ENCODE measurements at places on chromosomes 4 and X.

- DNase-seq: no peak
Observed at GRCh38 chr4:183723561-183724228, 64.6 kb downstream of the TRAPPC11 start.

GRCh38 chr4:127555106-127555505 lies 77.7 kb upstream of the INTU start:
- DNase-seq: no peak

DNA sequence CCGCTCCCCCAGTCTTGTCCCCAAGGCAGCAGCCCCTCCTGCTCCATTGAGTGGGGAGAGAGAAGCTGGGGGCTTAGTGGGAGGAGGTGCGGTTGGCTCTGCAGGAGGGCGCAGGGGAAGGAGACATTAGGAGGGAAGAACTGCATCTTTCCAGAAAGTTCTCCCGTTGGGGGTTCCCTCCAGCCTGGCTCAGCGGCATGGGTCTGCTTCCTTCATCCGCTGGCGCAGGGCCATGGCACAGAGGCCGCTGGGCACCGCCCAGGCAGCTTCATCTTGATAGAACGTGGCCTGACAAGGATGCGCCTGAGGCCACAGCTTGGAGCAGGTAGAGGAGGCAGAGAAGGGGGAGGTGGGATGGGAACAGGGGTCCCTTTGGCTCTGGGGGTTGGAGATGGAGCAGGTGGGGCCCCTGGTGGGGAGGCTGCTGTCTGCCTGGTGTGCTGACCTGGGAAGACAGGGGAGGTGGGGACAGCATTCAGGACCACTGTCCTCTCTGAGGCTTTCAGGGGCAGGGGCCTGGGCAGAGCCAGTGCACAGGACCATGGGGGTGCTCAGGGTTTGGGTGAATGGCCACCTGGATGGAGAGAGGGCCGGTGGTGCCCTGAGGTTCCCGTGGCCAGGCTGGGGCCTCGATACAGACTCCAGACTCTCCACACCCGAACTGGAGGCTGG lies 12.1 kb downstream of the DOK7 start:
- no peak for DNase-seq

GRCh38 chrX:23802431-23802830 lies 19.5 kb downstream of the SAT1 start:
- no peak for DNase-seq

DNA sequence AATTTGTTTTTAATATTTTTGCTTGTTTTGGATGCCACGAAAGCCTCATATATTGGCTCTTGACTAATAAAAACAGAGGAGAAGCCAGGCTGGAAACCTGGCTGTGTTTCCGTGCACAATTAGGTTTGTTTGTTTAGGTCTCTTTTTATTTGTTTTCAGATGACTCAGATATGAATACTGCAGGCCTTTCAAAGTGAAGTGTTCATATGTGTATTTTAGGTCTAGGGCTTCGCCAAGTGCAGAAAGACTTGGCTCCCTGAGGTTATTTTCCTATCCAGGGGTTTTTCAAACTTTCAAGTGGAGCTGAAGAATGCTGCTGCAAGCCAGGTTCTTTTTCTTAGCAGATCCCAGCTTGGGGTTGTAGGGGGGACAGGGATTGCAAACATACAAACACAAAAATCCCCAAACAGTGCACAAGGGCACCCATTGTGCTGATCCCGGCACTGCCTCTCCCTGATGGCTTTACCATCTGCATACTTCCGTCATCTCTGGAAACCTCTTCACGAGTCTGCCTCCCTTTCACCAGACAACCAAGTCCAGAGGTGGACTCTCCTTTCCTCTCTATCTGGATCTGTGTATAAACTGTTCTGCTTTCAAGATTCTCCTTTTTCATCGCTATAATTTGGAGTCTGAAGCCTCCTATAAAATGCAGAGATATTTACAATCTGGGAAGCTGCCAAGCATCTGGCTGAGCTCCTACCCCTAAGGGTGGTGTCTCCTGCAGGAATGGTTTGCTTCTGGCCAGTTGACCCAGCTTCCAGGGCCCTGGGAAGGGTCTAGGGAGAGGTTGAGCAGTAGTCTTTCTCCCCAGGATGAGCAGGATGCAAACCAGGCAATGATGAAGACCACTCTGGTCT lies 108.6 kb downstream of the SMIM20 start:
- no peak for DNase-seq

DNA sequence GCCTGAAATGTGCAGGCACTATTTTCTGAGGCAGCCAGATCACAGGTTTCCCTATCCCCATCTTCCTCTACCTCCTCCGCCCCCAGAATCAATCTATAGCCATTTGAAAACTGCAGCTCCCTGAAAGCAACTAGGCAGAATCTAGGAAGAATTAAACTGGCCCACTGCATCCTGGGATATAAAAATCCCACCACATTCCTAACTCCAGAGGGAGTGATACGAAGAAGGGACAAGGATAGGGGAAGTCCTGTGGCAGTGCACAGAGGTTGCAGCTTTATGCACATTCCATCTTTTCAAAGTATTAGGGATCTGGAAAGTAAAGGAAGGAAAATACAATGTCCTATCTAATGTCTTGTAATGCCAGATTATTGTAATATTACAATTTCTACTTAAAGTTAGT lies 18.3 kb upstream of the HERC3 start:
- no peak for DNase-seq

DNA sequence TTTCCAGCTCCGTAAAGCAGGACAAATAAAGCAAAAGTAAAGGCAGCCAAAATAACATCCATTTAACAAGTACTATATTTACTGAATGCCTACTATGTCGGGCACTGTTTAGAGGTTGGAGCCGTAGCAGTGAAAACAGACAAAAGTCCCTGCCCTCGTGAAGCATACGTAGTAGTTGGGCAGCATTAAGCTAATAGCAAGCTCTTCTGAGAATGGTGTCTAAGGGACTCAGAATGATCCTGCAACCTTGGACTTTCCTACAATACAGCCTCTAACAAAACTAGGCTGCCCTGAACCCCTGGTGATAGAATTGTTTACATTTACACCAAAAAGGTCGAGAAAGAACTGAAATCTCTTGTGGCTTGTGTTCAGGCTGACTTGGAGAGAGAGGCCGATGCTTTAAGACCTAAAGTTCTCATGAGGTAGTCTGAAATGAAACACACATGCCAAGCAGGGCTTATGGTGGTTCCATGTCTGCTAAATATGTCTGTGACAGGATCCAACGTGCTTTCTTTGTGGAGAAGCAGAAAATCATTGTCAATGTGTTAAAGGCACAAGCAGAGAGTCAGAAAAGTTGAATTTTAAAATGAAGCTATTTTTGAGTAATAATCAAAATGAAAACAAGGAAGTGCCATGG lies 898 bp upstream of the PDGFC start:
- no peak for DNase-seq

- no peak for DNase-seq
Observed at GRCh38 chr4:55087913-55088260, 37.5 kb downstream of the KDR start.

DNA sequence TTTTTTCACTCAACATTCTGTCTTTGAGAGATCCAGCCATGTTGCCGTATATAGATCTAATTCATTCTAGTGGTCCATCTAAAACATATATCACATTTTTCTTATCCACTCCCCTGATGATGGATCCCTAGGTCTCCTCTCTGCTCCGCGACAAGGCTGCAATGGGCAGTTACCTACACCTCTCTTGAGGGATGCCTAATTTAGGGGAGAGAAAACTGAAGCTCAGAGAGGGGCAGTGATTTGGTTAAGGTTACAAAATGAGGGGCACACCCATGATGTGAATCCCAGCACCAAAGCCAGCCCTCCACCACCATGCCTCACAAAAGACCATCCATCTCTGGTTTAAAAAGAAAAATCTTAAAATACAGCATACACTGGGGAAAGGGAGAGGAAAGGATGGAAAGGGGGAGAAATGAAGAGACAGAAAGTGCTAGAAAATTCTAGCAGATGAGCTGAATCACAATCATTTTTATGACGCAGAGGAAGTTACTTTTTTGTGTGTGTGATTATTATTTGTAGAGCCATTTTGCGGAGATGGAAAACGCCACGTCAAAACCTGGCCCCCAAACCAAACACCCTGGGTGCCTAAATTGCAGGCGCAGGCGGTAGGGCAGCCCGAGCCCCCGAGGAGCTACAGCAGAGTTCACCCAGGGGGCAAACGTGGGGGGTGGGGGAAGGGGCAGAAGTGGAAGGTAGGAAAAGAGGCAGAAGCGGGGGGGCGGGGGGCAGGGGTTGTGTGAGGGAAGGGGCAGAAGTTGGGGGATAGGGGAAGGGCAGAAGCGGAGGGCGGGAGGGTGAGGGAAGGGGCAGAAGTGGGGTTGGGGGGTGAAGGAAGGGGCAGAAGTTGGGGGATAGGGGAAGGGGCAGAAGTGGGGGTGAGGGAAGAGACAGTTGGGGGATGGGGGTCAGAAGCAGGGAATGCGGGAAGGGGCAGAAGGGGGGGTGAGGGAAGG lies 1.3 kb upstream of the TSPYL2 start:
- no peak for DNase-seq

Data from stimulated activated CD4-positive, alpha-beta T cell treated with anti-CD3 and anti-CD28 coated beads, Interleukin-12 subunit alpha, Interleukin-12 subunit beta, amount 100 ng/mL, for 24 hours (primary cell).